Tibial artery (tissue), 4 donors: ENCODE measurements at places on chromosomes 1 and 21.
A peak's percentile ranks its signal among the peaks of the same experiment; 100 is the strongest.

- no peak overlapping the region for H3K4me3 ChIP-seq
- no peaks in the 10 kb centered on the region for H3K4me1 ChIP-seq
- no peaks in the 10 kb centered on the region for H3K27me3 ChIP-seq
- no peak for DNase-seq
- H3K36me3 ChIP-seq, result no peaks in the 10 kb centered on the region
Measured at GRCh38 chr1:190129366-190129765, 348.3 kb downstream of the BRINP3 start.

DNA sequence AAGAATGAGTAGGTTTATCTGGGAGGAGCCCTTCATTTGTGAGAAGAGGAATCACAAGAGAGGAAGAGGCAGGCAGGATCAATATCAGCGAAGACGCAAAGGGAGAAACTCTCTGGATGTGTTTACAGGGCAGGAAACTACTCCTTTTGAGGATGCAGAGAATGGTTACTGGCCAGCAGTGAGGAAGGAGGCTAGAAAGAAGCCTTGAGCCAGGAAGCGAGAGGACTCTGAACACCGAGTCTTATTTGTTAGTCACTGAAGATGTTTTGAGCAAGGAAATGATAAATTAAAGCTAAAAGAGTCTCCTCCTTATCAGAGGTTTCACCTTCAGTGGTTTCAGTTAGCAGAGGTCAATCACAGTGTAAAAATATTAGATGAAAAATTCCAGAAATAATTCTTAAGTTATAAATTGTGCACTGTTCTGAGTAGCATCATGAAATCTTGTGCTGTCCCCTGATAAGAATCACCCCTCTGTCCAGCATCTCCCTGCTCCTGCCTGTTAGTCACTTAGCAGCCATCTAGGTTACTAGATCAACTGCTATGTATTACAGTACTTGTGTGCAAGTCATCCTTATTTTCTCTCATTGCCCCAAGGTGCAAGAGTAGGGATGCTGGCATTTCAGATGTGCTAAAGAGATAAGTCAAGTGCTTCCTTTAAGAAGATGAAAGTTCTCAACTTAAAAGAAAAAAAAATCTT lies 43.5 kb downstream of the WLS start:
- peaks cover 13% of the 10 kb centered on the region for H3K36me3 ChIP-seq
- H3K4me3 ChIP-seq, result no peak overlapping the region
- no peak overlapping the region for H3K27ac ChIP-seq

- no peak for DNase-seq
- no peak overlapping the region for H3K4me3 ChIP-seq
- H3K4me1 ChIP-seq, result no peaks in the 10 kb centered on the region
- H3K27ac ChIP-seq, result no peak overlapping the region
Measured at GRCh38 chr1:213936571-213936970, 51.2 kb upstream of the PROX1 start.

- H3K27me3 ChIP-seq, result no peaks in the 10 kb centered on the region
- DNase-seq, result no peak
- H3K4me3 ChIP-seq, result no peak overlapping the region
- no peak overlapping the region for H3K27ac ChIP-seq
- H3K4me1 ChIP-seq, result no peaks in the 10 kb centered on the region
Measured at GRCh38 chr1:87972811-87973210, 644.1 kb downstream of the LMO4 start.

- H3K4me3 ChIP-seq, result no peak overlapping the region
- H3K36me3 ChIP-seq, result no peaks in the 10 kb centered on the region
- no peaks in the 10 kb centered on the region for H3K27me3 ChIP-seq
- peaks cover 47% of the 10 kb centered on the region for H3K4me1 ChIP-seq
Measured at GRCh38 chr1:164716992-164717703, 158.2 kb downstream of the PBX1 start.

DNA sequence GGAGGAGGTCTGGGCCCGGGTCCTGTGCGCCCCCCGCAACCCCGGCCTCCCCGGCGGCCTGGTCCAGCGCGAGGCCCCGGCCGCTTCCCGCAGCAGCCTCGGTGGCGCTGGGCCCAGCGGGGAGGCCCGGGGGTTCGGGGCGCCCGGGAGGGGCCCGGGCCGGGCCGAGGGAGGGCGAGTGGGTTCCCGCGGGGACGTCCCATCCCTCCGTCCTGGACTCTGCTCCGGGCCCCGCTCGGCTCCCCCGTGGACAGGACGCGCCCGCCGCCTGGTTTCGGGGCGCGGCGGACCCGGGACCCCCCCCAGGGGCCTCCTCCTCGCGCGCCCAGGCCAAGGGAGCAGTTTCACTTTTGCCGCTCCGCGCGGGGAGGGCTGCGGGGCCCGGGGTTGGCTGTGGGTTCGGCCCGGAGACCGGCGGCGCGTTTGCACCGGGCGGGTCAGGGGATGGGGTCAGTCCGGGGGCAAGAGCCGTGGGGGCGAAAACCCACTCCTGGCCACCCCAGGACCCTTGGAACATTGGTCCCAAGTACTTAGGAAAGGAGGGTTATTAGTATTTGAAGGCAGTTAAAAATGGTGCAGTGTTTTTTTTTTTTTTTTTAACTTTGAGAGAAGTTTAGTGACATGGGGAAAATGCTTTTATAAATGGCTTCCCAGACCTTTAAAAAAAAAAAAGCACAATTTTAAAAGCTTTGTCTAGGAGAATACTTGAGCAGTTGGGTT lies 677 bp downstream of the AGPAT3 start:
- no peaks in the 10 kb centered on the region for H3K27me3 ChIP-seq
- no peaks in the 10 kb centered on the region for H3K36me3 ChIP-seq
- no peak for DNase-seq
- peak overlapping the region; percentile 76 for H3K4me3 ChIP-seq
